Activated naive CD8-positive, alpha-beta T cell treated with anti-CD3 and anti-CD28 coated beads, Interleukin-2, amount 50 U/mL, for 16 hours (primary cell): ENCODE measurements at places on chromosomes 13 and 19.
A peak's percentile ranks its signal among the peaks of the same experiment; 100 is the strongest.

- no peak for DNase-seq
These were observed 24.2 kb downstream of the RANBP3 start for GRCh38 chr19:5953680-5954213.

DNA sequence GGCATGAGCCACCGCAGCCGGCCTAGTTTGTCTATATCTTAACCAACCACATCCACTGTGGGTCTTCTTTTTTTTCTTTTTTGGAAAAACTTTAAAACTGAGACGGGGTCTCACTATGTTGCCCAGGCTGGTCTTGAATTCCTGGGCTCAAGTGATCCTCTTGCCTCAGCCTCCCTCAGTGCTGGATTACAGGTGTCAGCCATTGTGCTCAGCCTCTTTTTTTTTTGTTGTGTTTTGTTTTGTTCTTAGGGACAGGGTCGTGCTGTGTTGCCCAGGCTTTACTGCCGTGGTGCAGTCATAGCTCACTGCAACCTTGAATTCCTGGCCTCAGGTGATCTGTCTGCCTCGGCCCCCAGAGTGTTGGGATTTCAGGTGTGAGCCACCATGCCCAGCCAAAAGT, 7.4 kb downstream of the SNRNP70 start:
- DNase-seq = no peak

DNA sequence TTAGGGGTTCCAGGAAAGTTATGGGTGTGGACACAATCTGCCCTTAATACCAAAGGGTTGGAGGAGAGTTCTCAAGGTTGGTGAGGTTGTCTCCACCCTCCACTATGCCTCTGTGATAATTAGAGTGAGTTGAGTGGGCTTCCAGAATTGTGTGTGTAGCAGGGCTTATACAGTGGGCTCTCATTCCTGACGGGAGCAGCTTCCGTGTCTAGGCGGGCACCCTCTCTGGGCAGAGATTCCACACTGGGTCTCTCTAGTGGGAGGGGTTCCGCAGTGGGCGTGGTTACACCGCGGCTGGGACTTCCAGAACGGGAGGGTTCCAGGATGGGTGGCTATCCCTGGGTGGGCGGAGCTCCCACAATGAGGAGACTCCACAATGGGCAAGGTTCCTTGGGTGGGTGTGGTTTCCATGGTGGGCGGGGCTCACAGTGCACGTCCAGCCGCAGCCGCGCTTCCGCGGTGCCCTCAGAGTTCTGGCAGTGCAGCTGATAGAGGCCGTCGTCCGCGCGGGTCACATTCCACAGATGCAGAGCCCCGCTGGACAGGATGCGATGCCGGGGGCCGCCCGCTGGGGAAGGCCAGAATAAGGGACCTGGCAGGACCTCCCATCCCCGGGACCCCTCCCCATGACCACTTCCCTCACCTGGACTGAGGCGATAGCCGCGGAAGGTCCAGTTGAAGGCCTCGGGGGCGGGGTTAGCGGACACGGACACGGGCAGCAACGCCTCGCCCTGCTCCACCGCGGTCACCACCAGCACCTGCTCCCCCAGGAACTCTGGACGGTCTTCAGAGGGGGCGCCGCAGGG, 8.4 kb downstream of the NPHS1 start:
- DNase-seq = no peak

- no peak for DNase-seq
These were observed 1.1 kb downstream of the CCDC97 start for GRCh38 chr19:41311072-41311471.

DNA sequence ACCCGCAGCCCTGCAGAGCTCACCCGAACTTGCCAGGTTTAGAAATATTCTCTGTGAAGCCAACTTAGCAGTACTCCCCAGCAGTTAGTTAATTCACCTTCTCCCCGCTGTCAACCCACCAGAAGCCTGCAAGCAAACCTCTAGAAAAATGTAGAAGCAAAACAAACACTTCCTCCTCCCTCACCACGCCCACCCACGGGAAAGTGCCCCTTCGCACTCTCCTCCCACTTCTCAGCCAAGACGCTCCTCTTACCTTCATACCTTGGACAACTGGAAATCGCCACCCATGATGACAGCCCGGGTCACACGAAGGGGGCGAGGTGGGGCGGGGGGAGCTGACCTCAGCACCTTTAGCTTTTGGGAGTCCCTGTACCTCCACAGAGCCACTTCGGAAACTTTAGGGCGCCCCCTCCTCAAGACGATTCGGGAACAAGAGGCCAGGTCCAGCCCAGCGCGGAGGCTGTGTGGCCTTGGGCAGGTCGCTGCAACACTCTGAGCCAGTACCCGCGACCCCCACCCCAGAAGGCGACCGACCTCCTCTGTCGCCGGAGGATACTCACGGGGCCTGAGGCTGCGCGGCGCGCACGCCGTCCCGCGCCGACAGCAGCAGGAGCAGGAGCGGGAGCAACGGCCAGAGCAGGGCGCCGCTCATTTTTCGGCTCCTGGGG, 485 bp downstream of the CPAMD8 start:
- DNase-seq = no peak

GRCh38 chr19:40762754-40763470, 11.9 kb downstream of the SNRPA start:
- no peak for DNase-seq

DNA sequence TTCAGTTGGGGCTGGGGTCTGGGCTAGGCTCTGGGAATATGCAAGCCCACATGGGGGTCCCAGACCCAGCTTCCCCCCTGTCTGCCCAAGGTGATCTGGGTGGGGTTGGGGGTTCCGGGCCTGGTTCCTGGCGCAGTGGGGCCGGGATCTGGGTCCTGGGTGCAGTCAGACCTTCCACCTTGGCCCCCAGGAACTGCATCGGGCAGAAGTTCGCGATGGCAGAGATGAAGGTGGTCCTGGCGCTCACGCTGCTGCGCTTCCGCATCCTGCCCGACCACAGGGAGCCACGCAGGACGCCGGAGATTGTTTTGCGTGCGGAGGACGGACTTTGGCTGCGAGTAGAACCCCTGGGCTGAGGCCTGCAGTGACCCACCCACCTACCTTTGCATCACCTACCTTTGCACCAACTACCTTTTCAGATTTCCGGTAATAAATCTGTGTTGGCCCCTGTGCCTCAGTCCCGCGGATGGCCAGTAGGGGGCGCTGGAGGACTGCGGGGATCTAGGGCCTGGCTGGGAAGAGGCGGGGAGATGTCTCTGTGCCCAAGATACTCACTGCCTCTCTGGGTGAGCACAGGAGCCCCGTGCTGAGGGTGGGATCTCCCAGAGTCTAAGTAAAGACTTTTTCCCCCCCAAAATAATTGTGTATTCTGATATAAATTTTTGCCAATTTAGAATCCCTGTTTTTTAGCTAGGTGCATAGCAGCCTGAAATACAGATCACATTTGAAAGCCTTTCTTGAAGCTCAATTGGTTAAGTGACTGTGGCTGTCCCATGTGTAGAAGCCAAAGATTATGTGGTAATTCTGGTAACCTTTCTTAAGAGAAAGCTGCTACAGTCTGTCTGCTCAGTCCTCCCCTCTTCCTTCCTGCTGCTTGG, 11.5 kb upstream of the CYP4F3 start:
- DNase-seq = peak; percentile 80

DNA sequence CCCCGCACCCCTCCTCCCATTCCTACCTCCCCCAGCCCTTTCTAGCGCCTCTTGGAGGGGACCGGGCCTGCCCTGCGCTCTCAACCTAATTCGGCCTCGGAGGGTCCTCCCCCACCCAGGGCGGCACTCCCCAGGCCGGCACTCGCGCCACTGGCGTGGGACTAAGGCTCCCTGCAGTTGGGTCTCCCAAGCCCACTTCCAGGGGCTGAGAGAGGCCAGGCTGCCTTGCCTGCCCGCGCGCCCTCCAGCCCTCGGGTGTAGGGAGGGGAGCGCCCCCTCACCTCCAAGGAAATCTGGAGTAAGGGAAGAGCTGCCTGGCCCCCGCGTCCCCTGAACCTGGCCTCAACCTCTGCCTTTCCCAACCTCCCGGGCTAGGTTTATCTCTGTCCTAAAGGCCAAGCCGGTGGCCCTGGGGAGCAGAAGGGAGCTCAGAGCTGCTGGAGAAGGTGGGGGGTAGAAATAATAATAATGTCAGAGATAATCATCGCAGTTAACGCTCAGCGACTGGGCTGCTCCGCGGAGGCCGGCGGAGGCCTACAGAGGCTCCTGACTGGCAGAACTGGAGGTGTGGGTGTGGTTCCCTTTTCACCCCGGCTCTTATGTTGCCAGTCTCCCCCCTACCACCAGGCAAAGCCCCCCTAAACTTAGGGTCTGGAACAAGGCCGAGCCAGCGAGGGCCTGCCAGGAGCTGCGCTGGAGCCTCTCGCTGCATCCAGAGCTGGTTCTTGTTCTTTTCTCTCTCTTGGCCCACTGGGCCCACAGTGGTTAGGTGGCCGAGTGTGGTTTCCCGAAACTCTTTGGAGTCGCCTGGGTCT, 9.6 kb downstream of the ZIC2 start:
- no peak for DNase-seq

DNA sequence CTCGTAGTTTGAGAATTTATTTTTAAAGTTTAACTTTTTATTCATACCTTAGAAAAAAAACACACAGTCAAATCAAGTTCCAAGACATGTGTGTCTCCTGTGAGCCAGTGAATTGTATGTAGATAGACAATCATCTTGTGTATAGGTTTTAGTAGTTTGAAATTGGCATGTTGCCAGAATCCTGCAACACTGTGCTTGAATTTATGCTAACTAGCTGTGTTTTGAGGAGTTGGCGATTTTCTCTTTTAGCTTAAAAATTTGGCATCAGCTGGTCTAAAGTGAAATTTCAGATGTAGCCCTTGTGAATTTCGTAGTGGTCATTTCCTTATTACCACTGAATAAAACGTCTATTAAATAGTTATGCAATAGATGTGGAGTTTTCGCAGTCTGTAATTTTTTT, 213.2 kb downstream of the ATP8A2 start:
- DNase-seq = no peak

DNA sequence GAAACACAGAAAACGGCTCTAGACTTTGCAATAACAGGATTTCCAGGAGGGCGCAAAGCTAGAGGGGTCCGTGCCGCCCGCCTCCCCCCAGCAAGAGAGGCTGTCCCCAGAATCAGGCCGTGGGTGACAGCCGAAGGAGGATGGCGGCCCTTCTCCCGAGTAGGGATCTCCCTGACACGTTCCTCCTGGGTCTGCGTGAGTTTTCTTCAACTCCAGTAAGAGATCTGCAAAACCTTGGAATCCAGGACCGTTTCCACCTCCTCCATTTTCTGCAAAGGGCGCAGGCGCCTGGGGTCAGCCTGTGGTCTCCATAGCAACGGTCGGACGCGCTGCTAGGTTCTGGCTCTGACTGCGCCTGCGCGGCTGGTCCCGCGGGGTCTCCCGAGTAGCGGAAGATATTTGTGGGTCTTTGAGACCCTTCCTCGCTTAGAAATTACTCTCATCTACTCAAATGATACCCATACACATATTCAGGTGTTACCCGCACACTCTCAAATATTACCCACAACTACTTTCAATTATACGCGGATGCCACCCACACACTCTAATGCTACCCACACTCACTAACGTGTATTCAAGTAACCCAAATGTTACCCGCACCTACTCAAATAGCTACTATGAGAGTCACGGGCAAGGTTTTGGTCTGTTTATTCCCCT, 2.1 kb downstream of the PNMA8C start:
- DNase-seq = peak; percentile 30

DNA sequence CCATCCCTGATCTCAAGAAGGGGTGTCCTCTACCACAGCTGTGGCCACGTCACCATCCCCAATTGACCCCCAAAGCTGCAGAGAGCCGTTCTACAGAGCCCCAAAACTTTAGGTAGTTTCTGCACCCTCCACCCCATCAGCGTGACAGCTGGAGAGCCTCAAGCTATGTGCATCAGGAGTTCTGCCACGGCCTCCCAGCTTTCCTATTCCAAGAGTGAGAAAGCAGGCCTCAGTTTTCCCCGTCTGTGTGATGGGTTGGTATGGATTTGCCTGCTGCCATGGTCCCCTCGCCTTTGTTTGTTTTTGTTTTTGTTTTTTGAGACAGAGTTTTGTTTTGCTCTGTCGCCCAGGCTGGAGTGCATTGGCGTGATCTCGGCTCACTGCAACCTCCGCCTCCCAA, 1.5 kb downstream of the BCL3 start:
- DNase-seq = no peak

GRCh38 chr13:88042489-88042888, 371.3 kb downstream of the SLITRK5 start:
- no peak for DNase-seq

GRCh38 chr19:19230999-19231398, 19.2 kb downstream of the NCAN start:
- DNase-seq = no peak

- DNase-seq = no peak
These were observed 9.6 kb upstream of the SLITRK6 start for GRCh38 chr13:85808811-85809210.

DNA sequence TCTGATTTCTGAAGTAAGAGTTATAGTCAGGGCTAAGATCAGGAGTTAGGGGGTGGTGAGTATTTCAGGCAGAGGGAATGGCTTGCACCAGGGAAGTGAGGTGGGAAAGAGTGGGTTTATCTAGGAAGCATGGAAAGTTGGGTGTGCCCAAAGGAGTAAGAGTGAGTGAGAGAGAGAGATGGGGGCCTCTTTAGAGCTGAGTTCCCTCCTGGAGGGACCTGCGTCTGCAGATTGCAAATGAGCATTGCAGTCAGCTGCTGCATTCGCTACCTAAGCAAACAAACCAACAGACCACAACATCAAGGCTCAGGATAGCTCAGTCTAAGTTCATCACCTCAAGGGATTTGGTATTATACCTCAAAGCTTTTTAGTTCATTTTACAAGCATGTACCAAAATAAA, 405.8 kb downstream of the FGF9 start:
- no peak for DNase-seq

- DNase-seq = no peak
These were observed 3.6 kb downstream of the DYRK1B start for GRCh38 chr19:39830406-39830805.

DNA sequence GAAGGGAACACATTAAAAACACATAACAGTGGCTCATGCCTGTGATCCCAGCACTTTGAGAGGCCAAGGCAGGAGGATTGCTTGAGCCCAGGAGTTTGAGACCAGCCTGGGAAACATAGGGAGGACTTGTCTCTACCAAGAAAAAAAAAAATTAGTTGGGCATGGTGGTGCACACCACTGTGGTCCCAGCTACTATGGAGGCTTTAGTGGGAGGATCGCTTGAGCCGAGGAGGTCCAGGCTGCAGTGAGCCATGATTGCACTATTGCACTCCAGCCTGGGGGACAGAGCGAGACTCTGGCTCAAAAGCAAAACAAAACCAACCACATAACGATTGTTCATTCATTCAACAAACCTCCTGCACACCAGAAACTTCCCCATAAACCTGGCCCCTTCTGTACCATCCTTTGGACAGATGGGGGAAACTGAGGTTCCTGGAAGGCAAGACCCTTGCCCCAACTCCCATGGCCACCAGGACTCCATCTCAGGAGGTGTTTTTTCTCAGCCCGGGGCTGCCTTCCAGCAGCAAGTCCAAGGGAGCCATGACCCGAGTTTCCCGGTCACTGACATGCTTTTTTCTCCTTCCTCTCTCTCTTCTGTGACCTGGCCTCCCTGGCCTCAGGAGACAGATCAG, 4.3 kb downstream of the FOSB start:
- no peak for DNase-seq

GRCh38 chr19:42051166-42052115, 18.6 kb downstream of the GRIK5 start:
- no peak for DNase-seq
